ENCODE measurements at places on chromosomes 16 and 17. TPM values are rescaled to one million over a fixed set of nuclear protein-coding genes. Genes with fewer than 3 reads are reported as not detected.

The FA2H gene
- total RNA-seq, result not detected

The TNP2 gene
- total RNA-seq, result not detected

The METRNL gene
- 23.3 TPM for total RNA-seq

The DNASE1L2 gene
- 0.32 TPM for total RNA-seq

The KRTAP1-5 gene
- not detected for total RNA-seq

The TBC1D3G gene
- total RNA-seq, result not detected

The KCNJ2 gene
- not detected for total RNA-seq

The CSH2 gene
- total RNA-seq, result not detected

The ITGA3 gene
- 7.2 TPM for total RNA-seq

The KAT8 gene
- 58.7 TPM for total RNA-seq

The TBC1D3 gene
- not detected for total RNA-seq

The SAMD14 gene
- 1.3 TPM for total RNA-seq

The COPZ2 gene
- total RNA-seq, result 4.6 TPM

The CTRB1 gene
- total RNA-seq, result not detected

The CCL7 gene
- total RNA-seq, result not detected

The PERCC1 gene
- 0.29 TPM for total RNA-seq

The FGF11 gene
- total RNA-seq, result 16.6 TPM

The SYCE1L gene
- total RNA-seq, result 4.6 TPM

Measured in activated CD8-positive, alpha-beta T cell treated with anti-CD3 and anti-CD28 coated beads for 36 hours (primary cell).